T-helper 22 cell (primary cell): ENCODE measurements at places on chromosomes 6 and 20.

- no peak for DNase-seq
Observed at GRCh38 chr6:41289815-41290214, 3.3 kb upstream of the TREM1 start.

GRCh38 chr6:134706806-134707205 is 243.1 kb downstream of the ALDH8A1 start:
- DNase-seq, result no peak

GRCh38 chr20:55057779-55058415 is 582.5 kb downstream of the DOK5 start:
- DNase-seq, result no peak

DNA sequence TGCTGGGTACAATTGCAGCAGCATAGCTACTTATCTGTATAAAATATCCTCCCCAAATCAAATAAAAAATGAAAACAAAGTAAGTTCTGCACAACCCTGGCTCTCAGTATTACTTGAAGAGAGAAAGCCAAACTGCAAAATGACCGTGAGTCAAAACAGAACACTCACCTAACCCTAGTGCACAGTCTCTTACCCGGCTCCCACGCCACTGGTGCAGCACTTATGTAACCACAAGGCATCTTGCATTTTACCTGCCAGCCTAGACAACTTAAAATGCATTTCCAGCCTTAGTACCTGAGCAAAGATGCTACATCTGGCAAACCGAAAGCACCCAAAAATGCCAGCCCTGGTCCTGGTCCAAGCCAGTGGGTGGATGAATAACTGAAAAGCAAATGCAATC is 12.4 kb upstream of the SIRPB1 start:
- no peak for DNase-seq

DNA sequence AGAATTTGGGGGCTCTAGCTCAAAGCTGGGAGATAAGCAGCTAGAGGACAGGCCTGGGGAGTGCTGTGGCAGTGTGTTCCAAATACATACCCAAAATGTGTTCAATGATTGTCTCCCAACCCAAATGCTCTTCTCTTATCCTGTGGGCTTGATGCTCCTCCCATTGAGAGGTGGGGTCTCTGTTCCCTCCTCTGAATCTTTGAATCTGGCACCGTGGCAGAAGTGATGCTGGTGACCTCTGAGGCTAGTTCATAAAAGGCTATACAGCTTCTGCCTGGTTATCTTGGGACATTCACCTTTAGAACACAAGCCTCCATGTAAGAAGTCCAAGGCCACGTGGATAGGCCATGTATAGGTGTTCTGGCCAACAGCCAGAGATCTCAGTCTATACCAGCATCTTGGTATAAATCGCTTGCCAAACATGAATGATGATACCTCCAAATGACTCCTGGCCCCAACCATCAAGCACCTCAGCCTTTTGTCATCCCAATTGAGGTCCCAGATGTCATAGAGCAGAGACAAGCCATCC is 15.9 kb upstream of the MYBL2 start:
- no peak for DNase-seq

DNA sequence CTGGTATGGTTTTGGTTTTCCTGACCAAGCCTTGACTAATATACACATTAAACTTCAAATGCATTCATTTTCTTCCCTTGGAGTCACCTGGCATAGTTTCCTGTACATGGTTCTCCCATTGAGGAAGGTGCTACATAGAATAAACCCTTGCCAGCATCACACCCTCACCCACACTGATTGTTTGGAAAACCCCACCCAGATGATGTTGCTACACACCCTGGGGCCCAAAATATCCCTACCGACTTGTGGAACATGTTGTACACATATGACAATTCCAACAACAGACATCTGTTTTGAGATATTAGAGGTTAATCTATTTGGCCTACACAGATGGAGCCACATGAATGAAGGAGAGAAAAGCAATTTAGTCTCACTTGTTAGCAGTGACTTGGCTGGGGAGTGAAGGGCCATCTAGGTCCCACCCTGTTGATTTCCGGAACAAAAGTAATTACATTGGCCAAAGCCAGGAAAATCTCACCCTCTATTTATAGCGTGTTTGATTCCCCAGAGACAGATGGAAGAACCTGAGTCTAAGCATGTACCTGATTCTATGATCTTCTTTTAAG is 606.0 kb upstream of the BTBD3 start:
- no peak for DNase-seq

DNA sequence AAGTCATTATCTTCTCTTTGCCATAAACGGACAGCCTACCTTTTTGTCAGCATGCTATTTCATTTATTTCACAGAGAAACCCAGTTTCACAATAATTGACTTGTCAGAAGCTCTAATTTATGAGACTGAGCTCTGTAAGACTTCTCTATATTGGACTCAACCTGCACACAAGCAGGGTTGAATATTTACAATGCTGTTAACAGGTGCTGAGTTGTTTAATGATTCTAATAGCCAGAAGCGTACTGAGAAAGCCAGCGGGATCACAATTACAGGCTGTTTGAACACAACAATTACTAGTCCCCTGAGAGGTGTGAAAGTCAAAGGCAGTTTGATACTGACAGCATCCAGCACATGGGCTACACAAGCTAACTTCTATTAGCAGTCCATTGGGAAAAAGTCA is 128.2 kb upstream of the SIM1 start:
- no peak for DNase-seq

DNA sequence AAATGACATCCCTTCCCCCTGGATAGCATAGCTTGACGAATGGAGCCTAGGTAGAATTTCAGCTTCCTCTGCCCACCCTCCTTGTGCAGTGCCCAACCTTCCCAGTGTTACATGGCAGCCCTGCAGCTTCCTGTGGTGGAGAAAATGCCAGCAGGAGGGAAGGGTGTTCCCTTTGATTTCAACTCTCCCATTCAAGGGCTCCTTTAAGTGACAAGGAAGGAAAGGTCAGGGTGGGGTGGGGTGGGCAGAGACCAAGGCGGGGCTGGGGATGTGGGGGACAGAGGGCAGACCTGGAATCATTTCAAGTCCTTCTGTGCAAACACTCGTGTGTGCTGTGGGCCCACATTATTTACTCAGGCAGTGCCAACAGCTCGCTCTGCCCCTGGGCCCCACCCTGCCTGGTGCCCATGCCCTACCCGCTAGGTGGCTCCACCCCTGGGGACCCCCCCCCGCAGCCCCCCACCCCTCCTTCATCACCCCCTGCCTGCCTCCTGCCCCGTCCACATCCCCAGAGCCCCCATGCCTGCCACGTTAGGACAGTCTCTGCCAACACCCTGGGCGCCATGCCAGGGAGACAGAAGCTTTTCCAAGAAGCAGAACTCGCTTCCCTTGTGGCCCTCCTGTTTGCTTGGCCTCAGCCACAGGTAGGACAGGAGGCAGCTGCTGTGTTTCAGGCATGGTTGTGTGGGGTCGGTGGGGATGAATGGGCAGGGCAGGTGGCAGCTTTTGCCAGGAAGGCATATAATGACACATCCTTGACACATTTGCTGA is 9.4 kb downstream of the SPDEF start:
- DNase-seq, result no peak

DNA sequence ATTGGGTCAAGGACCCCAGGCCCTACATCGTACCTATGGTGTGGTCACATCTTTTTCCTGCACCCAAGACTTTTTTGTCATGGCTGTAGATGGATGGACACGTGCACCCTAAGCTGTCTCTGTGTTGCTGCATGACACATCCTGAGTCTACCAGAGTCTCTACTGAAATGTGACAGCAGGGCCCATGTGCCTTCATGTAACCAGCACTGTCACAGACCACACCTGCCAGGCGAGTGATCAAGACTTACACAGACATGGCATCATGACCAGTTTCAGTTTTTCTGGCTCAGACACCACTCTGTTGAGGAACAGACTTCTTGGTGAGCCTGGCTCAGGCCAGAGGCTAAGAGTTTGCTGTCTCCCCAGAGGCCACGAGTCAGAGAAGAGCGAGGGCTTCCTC is 7.6 kb downstream of the PRND start:
- no peak for DNase-seq

- no peak for DNase-seq
Observed at GRCh38 chr6:137269803-137270202, 50.6 kb upstream of the IFNGR1 start.

GRCh38 chr6:165985281-165985805 is 182.3 kb downstream of the TBXT start:
- DNase-seq, result no peak

- no peak for DNase-seq
Observed at GRCh38 chr6:152136449-152136825, 329.0 kb downstream of the ESR1 start.
